ENCODE measurements at places on chromosomes 3 and 15.

DNA sequence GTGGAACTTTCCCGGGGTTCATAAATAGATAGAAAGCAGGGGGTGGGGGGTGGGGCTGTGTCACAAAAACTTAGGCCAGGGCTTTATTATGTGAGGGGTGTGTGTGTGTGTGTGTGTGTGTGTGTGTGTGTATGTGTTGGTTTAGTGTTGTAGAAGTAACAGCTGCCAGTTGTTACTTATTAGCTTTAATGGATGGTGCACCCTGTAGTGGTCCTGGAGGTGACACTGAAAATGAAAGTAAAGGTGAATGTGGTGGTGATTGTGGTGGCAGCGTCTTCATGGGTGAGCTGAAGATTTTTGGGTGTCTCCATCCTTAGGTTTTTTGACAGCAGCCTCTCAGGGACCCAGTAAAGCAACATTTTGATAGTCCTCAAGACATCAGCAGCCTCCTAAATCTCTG lies 449.9 kb downstream of the PDCD6IP start:
- no peak for DNase-seq

GRCh38 chr3:78895528-78895927 lies 872.3 kb downstream of the ROBO1 start:
- no peak for DNase-seq

DNA sequence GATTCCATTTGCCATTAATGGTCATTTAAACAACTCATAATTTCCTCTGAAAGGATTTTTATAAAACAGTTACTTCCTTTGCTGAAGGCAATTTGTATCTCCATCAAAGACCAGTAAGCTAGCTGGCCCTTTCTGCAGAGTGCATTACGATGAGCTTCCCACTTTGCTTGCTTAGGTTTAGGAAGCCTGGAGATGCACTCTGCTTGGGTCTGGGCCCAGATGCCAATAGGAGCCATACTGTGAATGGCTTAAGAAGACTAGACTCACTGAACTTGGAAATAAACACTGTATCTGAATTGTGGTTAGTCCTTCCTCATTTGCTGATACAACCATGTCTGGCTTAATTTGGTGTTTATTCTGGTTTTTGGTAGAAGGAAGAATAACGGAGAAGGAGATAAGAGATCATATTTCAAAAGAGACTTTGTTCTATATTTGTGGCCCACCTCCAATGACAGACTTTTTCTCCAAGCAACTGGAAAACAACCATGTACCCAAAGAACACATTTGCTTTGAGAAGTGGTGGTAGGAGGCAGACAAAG lies 38.1 kb downstream of the OXNAD1 start:
- no peak for DNase-seq

- no peak for DNase-seq
Measured at GRCh38 chr3:160106905-160107861, 118.0 kb upstream of the C3orf80 start.

GRCh38 chr15:35690698-35691116 lies 144.7 kb upstream of the DPH6 start:
- DNase-seq, result no peak

DNA sequence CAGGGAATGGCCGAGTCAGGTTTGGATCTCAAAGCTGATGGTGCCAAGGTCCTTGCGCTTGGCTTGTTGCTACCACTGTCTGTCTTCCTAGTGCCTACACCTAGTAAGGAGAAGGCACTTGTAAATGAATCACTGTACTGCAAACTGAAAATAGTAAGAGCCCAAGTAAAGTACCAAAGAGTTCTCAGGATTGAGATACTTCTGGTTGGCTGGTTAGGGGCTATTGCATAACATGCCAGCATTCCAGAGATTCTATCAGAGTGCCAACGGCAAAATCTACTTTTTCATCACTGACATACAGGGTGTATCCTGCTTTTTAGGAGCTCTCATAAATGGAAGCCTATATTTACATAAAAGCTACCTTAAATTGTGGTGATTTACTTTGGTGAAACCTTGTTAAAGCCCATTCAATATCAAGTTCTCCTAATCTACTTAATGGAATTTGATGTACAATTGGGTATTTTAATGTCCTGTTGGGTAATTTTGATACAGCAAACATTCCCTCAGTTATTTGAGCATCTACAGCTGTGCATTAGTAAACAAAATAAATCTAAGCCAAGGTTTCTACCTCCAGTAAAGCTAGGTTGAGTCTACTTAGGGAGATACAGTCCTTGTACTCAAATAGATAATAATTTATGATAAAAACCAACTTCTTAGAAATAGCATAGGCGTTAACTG lies 30.7 kb upstream of the CHD2 start:
- DNase-seq, result no peak

GRCh38 chr15:80744826-80745225 lies 34.3 kb upstream of the CEMIP start:
- no peak for DNase-seq

DNA sequence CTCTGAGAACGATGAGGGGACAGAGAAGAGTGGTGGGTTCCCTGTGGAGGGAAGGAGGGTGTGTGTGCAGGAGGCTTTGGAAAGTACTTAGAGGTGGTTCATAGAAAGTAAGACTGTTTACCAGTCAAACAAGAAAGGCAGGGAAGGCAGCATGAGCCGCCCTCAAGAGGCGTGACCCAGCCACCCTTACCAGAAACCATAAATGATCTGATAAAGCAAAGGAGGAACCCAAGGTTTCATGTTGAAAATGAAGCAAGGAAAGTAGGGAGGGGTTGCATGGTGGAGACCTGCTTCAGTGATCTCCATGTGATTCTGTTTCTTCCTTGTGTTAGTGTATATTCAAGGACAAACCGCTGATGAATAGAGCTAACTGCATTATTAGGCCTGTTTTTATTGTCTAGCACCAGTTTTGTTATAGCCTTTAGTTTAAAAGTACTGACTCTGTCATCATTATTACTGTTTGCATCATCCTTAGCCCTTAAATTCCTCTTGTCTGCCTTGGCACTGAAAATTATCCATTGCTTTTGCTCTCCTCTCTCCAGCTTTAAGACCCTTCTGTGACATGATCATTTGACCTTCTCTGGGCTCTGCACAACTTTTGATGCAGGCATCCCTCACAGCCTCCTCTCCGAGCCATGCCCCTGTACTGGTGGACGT lies 96.1 kb downstream of the STAC start:
- no peak for DNase-seq

DNA sequence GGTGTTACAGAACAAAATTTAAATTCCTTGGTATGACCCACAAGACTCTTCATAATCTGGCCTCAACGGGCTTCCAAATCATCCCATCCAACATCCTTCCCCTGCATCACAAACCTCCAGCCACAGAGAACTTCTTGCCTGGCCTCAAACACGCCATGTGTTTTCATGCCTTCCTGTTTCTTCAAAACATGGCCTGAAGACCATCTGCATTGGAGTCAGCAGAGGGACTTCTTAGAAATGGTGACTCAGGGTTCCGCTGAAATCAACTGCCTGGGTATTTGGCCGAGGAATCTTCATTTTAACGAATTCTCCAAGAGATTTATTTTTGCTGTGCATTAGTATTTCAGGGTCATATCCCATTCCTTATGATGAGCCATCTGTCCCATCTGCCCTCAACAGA lies 138.1 kb upstream of the RAP2B start:
- no peak for DNase-seq

- no peak for DNase-seq
Measured at GRCh38 chr15:61064651-61065050, 164.5 kb downstream of the RORA start.

GRCh38 chr3:192339214-192339613 lies 388.1 kb downstream of the FGF12 start:
- no peak for DNase-seq

GRCh38 chr3:194801461-194802432 lies 116.1 kb downstream of the FAM43A start:
- no peak for DNase-seq

DNA sequence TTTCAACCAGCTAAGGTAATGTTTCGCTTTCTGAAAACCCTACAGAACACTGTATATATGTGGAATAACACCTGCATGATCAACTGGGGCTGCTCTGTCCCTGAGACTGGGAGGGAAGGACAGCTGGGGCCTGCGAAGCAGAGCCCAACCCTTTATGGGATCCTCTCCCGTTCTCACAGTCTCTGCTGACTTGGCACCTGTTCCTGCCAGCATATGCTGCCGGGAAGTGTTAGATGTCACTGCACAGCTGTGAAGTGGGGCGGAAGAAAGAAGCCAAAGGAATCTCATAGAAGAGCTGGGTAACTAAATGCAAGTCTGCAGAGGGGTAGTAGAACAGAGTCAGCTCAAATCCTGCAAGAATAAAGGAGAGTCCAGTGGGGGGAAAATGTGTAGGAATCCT lies 29.6 kb downstream of the LRRC3B start:
- no peak for DNase-seq

DNA sequence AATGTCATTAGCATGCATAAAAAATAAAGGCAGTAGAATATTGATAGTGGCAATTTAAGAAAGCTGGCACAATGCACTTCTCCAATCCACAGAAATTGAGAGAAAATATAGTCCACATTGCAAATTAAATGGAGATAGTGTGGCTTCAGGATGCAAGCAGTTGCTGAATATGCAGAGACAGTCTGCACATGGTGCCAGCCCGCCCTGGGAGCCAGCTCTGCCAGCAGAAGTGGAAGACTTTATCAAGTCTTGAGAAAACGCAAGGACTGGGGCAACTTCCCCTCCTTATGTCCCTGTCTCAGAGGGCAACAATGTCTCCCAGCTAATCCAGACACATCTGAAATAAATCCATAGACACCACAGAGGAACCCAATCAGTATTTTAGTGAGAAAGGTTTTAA lies 57.2 kb downstream of the MB21D2 start:
- no peak for DNase-seq

GRCh38 chr3:128282380-128283196 lies 129.3 kb downstream of the EEFSEC start:
- DNase-seq, result no peak

- DNase-seq, result no peak
Measured at GRCh38 chr15:36428102-36428845, 151.2 kb upstream of the CDIN1 start.

GRCh38 chr3:127820221-127820825 lies 2.0 kb downstream of the MGLL start:
- no peak for DNase-seq

DNA sequence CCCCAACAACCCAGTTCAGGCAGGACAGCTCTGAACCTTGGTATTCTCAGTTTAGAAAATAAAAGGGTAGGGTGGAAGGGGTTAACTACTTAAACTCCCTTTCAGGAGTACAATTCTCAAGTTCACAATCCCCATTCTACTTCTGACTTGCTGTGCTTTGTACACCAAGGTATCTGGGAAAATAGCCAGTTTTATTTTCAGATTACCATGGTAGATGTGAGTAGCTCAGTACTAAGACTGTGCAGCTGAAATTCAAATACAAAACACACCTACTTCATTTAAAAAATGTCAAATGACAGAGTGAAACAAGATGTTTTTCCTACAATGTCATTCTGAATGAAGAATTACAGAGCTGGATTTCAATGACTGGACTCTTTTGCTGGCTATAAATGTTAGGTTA lies 27.4 kb downstream of the SLC7A14 start:
- DNase-seq, result no peak

- DNase-seq, result no peak
Measured at GRCh38 chr15:93063262-93063671, 25.7 kb downstream of the RGMA start.

- no peak for DNase-seq
Measured at GRCh38 chr3:184666442-184666841, 45.4 kb downstream of the MAGEF1 start.

DNA sequence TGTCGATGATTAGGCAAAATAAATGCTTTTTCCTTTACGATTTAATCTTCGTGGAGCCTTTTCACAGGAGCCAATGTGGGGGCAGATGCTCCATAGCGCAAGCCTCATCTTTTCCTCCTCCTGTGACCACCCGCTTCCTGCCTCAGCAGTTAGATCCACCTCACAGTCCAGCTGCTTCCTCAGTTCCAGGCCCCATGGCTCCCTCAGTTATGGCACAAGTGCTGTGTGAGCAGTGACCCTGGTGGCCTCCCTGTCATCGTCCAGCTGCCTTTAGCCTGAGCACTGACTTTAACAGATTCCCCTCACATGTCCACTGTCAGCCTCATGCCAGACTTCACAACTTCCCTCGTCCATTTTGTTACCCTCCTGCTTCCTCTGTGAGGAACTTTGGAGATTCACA lies 424.6 kb upstream of the GBE1 start:
- no peak for DNase-seq

GRCh38 chr3:34213478-34213877 lies 415.0 kb downstream of the PDCD6IP start:
- no peak for DNase-seq

- DNase-seq, result no peak
Measured at GRCh38 chr3:189169728-189170127, 2.0 kb upstream of the TPRG1 start.

DNA sequence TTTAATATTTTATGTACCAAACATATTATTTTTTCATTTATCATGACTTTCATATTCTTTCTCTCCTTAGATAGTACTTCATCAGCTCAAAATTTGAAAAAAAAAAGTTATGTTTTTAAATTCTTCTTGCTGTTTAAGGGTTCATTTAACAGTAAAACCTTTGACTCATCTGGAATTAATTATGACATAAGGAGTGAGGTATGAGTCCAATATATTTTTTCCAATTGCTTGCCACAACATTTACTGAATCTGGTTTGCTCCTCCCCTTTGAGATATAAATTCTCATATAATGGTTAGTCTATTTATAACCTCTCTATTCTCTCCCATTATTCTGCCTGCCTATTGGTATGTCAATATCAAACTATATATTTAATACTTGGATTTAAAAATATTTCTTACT lies 387.8 kb downstream of the TUSC7 start:
- DNase-seq, result no peak

GRCh38 chr3:184498986-184499606 lies 62.5 kb upstream of the EPHB3 start:
- no peak for DNase-seq

DNA sequence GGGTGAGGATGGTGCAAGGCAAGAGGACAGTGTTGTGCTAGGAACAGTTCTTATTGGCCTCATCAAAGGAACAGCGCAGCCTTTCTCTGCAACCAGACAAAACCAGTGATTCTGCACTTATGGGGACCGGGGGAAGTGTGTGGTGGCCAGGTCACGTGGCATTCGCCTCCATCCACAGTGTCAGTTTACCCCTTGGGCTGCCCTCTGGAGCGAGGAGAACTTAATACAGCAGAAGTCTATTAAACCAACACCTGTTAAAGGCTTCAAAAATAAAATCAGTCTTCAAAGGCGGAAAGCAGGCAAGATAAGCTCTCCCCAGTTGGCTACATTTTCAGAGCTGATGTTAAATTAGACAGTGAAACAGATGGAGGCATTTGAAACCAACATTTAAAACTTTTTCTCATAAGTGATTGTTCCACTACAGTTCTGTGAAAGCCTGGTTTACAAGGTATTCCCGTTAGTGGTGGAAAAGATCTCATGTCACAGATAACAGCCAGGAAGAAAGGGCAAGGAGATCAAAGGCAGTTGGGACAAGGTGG lies 75.2 kb downstream of the LRIG1 start:
- no peak for DNase-seq

DNA sequence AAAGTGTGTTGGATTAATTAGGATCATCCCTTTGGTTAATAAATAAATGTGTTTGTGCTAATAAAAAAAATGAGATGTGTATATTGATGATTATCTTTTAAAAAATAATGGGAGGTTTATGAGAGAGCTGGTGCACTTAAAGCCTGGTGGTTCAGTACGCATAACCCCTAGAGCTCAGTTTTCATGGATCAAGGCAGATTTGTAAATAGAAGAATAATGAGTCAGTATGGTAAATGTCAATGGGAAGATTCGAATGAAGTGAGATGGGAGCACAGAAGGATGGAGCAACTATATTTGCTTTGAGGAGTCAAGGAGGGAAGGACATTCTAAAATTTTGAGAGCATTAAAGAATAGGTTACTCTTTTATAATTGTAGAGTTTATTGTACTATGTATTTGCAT lies 35.4 kb downstream of the AKAP13 start:
- DNase-seq, result no peak

Measured in stimulated activated CD4-positive, alpha-beta T cell treated with anti-CD3 and anti-CD28 coated beads, Interleukin-1b, Interleukin-23, amount 100 ng/mL, for 1 hour (primary cell).